A549 treated with AZD2906 at 1 μM for 4 hours (cell line): ENCODE measurements at places on chromosomes 3 and 15. TPM values are rescaled to one million over a fixed set of nuclear protein-coding genes. Genes with fewer than 3 reads are reported as not detected.

GNAT1 gene
- 0.05 to 0.25 TPM (median 0.22 TPM) in 3 of 5 replicates, not detected in the others for total RNA-seq

ARGFX gene
- total RNA-seq: not detected in 5 replicates

PIERCE2 gene
- total RNA-seq: 3.9 to 4.8 TPM (median 4.1 TPM) in 5 replicates

RPL29 gene
- 1,307 to 1,420 TPM (median 1,337 TPM) in 5 replicates for total RNA-seq

GABRG3 gene
- 0.23 to 0.43 TPM (median 0.25 TPM) in 5 replicates for total RNA-seq

FANCD2OS gene
- total RNA-seq: not detected in 5 replicates

NPAP1 gene
- total RNA-seq: not detected in 5 replicates

STRIT1 gene
- total RNA-seq: not detected in 5 replicates

ZBTB20 gene
- total RNA-seq: 1.1 to 1.5 TPM (median 1.3 TPM) in 5 replicates

SLC22A13 gene
- 0.06 to 0.14 TPM (median 0.09 TPM) in 4 of 5 replicates, not detected in the other for total RNA-seq

DYNC1LI1 gene
- 36.7 to 49.2 TPM (median 37.7 TPM) in 5 replicates for total RNA-seq

PCSK6 gene
- 12.0 to 14.0 TPM (median 13.7 TPM) in 5 replicates for total RNA-seq

LTF gene
- total RNA-seq: not detected in 5 replicates

KCNMB2 gene
- total RNA-seq: not detected in 5 replicates
